Right cardiac atrium (tissue), 5 donors: ENCODE measurements at places on chromosomes 6 and 20. TPM values are rescaled to one million over a fixed set of nuclear protein-coding genes. Genes with fewer than 3 reads are reported as not detected.

DNA sequence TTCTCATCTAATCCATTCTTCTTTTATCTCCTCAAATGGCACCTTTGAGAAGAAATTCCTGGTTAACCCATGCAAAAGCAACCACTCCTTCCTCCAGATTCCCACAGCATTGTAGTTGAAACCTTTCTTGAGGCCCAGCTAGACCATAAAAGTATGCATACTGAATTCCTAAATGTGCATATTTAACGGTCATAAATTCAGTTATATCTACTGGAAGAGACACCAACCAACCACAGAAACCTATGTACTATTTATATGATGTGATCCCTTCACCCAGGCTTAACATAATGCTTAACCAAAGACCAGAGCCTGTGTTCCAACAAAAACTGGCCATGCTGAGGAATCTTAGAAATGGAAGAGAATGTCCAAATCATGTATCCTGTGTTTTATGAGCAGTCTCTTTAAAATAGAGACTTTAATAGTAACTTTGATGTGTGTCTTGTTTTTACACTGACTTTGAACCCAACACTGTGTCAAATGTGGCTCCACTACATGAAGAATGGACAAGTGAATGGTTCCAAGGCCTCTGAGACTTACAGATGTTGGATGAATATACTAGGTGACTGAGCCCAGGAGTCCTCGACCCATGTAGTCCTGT is 11.4 kb upstream of the TAF8 start:
- DNase-seq: no peak

- DNase-seq: no peak
Measured at GRCh38 chr6:166905013-166905412, 51.3 kb downstream of the RNASET2 start.

GRCh38 chr6:32854376-32855178 is 585 bp downstream of the PSMB9 start:
- peak; percentile 40 for DNase-seq

Gene RGS17
- 0.07 TPM for polyA plus RNA-seq

Gene TFEB
- polyA plus RNA-seq: 33.4 TPM

Gene OR2J3
- not detected for polyA plus RNA-seq

DNA sequence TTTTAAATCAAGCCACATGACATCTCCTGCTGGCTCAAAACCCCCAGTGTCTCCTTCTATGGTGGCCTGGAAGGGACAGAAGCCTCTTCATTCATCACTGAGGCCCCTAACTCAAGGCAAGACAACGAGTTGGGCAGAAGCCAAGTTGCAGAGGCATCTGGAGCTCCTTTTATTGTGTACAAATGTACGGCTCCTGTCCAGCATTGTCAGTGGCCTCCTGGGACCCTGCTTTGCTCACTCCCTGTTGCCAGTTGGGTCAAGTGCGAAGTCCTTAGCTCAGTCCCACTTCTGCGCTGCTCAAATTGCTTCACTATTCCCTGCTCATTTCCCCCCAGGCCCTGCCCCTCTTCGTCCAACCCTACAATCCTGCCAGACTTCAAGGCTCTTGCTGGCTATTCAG is 181.2 kb upstream of the PMEPA1 start:
- DNase-seq: no peak

DNA sequence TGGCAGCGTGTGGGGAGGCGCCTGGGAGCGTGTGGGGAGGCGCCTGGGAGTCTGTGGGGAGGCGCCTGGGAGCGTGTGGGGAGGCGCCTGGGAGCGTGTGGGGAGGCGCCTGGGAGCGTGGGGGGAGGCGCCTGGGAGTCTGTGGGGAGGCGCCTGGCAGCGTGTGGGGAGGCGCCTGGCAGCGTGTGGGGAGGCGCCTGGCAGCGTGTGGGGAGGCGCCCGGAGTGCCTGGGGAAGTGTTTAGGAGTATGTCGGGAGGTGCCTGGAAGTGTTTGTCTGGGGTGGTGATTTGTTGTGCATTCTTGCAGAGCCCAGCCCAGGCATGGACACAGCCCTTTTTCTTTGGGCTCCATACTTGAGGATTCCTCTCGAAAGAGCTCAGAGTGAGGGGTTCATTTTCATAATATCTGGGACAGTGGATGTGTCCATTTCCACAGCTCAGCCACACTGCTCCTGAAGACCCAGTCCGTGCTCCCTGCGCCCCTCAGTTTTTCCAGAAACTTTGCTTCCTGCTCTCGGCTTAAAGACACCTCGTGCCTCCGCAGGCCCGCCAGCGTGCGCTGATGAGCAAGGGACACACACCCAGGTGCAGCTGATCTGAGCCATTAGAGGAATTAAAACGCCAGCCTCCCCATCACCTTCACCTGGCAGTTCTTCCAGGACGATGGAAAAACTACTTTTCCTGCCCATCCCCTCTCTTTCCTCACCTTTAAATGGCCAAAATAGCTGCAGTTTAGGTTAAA is 172.2 kb upstream of the THBS2 start:
- DNase-seq: no peak

Gene CAGE1
- not detected for polyA plus RNA-seq

GRCh38 chr6:151240036-151240685 is 394 bp downstream of the AKAP12 start:
- peak; percentile 88 for DNase-seq

GRCh38 chr6:122853259-122853995 is 64.4 kb downstream of the SMPDL3A start:
- no peak for DNase-seq

GRCh38 chr20:58043236-58044140 is 185.0 kb downstream of the ANKRD60 start:
- DNase-seq: no peak

DNA sequence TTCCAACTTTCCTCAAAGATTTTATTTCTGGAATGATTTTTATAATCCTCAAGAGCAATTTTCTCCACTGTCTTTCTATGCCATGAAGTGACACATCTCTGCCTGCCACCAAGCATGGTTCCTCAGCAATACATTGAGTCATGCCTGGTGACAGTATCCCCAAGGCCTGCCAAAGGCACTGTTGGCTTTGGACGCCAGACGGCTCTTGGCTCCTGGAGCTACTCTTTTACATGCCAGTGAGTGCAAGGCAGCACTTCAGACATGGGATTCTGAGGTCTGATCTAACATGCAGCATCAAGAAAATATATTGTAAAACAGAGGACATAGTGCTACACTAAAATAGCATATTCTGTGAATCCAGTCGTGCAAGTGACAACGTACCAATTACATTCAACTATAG is 20.1 kb upstream of the PLEKHG1 start:
- DNase-seq: no peak

DNA sequence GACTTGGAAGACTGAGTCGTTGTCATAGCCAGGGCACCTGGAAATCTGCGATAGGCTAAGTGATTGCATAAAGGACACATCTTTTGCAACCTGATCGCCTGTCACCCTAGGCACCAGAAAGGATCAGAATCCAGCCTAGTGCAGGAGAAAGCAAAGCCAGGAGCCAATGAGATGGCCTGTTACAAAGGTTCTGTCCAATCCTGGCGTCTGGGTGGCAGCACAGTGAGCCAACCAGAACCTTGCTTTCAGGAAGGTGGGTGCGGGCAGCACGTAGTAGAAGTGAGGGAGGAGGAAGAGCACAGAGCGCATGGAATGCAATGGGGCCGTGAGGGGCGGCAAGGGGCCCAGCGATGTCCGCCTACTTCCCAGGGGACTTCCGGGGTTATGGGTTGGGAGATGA is 120.4 kb upstream of the GGTLC1 start:
- DNase-seq: no peak

Gene TREM2
- 1.2 TPM for polyA plus RNA-seq

DNA sequence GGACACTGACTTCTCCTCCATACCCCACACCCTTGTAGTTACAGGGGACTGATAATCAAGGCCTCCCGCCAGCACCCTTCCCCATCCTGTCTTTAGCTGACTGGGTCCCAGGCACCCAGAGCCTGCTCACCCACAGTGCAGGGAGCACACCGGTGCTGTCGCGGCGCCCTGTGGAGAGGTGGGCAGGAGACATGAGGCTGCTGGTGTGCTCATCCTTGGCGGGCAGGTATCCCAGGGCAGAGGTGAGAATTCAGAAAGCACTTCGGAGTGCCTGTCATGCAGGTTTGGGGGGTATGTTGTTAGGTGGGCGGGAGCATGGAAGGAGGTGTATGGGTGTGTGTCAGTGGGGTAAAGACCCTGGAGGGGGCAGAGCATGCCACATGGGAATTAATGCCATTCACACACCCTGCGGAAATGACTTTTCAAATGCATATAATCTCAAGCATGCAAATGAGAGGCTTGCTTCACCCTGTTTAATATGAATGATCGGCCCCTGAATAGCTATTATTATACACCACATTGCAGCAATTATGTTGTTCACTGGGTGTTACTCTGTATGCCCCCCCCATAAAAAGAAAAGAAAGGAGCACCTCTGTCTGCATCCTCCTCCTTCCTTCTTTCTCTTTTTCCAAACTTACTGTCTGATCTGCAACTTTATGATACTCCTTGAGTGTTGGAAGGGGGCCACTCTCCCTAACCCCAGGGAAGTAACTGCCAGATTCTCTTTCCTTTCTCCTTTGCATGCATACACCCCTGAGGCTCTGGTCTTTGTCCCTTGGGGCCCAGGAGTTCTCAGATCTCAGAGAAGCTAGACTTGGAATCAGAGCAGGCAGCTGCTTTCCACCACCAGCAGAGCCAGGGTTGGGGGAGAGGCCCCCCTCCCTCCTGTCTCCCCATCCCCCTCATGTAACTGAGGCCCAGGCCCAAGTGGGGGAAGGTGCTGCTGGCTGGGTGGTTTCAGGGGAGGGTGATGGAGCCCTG is 16.0 kb downstream of the FOXP4 start:
- DNase-seq: no peak

DNA sequence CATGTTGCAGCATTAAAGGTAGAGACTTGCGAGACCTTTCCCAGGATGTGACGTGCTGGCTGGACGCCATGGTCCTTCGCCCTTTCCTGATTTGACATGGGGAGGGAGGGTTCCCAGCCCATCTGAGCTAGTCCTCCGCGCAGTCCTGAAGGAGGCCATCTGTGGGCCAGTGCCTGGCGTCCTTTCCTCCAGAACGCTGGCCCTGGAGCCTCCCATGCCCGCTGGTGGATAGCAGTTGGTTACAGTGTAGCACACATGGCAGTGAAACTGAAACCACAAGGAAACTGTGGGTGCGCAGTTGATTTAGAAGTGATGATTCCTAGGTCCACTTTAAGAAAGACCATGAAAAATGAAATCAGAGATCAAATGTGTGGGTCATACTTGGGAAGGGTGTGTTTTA is 193.7 kb downstream of the CDH4 start:
- no peak for DNase-seq

Gene MEA1
- 59.3 TPM for polyA plus RNA-seq

DNA sequence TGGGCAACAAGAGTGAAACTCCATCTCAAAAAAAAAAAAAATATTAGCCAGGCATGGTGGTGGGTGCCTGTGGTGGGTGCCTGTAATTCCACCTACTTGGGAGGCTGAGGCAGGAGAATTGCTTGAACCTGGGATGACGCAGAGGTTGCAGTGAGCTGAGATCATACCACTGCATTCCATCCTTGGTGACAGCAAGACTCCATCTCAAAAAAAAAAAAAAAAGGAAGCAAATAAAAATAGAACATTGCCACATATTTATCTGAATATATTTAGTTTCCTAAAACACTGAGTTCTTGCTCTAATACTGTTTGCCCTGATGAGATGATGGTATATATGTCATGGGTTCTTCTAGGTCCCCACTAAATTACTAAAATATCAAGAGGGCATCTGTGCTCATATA is 28.4 kb downstream of the CASP8AP2 start:
- no peak for DNase-seq

Gene MEI4
- polyA plus RNA-seq: 0.59 TPM

DNA sequence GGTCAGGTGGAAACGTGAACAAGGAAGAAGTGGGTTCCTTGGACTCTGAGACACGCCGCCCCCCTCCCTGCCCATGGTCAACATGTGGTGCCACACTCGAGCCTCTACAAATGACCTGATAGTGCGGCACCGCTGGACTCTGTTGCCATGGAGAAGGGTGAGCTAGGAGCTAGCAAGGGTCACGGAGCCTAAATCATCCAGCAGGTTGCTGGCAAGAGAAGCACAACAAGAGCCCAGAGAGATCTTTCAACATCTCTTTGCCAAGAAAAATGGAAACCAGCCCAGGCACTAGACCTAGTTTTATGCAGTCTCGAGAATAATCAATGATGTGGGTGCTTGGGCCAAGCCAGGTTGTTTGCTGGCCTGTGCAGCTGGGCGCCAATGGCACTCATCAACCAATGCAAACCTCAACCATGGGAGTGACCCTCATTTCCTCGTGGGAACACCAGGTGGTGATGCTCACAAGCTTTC is 69.5 kb downstream of the NOL4L start:
- DNase-seq: no peak

Gene F13A1
- polyA plus RNA-seq: 9.4 TPM

DNA sequence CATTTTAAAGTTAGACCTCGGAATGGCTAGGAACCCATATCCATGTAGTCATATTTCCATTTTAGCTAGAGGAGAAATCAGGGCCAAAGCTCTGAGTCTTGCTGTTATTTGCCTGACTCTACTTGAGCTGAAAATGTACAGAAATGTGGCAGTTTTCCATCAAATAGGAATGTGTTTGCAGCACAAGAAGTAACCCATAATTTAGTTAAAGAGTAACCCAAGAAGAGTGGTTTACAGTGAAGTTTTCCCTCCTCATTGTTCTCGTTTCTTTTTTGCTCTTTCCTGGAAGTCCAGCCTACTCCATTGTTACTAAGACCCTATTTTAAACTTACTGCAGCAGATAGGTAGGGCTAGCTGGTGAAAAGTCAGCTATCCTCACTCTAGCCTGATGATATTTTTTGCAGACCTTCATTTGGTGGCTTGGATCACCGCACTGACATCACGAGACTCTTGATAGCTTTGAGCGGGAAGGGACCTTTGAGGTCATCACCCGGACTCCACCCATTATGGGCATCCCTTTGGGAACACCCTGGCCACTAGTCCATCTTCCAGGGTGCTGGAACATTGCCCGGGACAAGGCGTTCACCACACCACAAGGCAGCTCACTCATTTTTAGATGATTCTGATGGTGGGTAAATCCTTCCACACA is 28.0 kb upstream of the ADGRF5 start:
- peak; percentile 67 for DNase-seq

- no peak for DNase-seq
Measured at GRCh38 chr20:37915800-37916570, 13.1 kb downstream of the VSTM2L start.

DNA sequence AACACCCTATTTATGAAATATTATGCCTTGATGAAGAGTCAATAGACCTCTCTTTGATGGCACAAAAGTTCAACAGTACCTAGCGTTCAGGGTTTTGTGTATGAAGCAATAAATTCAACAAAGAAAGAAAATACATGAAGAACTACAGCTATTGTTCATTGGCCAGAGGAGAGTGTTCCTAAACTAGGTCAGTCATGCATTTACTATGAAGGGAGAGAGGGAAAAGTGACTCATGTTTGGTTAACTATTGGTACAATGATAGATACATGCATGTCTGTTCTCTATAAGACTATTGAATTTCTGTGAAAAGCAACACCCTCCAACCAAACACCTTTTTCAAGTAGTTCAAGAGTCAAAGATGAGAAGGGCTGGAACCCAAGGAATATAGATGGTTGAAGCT is 50.7 kb downstream of the CLIC5 start:
- no peak for DNase-seq

- no peak for DNase-seq
Measured at GRCh38 chr20:1686151-1686748, 28.7 kb upstream of the SIRPG start.

- peak; percentile 74 for DNase-seq
Measured at GRCh38 chr20:64161356-64162238, 2.7 kb upstream of the MYT1 start.
